ENCODE measurements at places on chromosomes 7 and 10. TPM values are rescaled to one million over a fixed set of nuclear protein-coding genes. Genes with fewer than 3 reads are reported as not detected.
A peak's percentile ranks its signal among the peaks of the same experiment; 100 is the strongest.

The VSIR gene
- total RNA-seq, result 18.8 TPM

DNA sequence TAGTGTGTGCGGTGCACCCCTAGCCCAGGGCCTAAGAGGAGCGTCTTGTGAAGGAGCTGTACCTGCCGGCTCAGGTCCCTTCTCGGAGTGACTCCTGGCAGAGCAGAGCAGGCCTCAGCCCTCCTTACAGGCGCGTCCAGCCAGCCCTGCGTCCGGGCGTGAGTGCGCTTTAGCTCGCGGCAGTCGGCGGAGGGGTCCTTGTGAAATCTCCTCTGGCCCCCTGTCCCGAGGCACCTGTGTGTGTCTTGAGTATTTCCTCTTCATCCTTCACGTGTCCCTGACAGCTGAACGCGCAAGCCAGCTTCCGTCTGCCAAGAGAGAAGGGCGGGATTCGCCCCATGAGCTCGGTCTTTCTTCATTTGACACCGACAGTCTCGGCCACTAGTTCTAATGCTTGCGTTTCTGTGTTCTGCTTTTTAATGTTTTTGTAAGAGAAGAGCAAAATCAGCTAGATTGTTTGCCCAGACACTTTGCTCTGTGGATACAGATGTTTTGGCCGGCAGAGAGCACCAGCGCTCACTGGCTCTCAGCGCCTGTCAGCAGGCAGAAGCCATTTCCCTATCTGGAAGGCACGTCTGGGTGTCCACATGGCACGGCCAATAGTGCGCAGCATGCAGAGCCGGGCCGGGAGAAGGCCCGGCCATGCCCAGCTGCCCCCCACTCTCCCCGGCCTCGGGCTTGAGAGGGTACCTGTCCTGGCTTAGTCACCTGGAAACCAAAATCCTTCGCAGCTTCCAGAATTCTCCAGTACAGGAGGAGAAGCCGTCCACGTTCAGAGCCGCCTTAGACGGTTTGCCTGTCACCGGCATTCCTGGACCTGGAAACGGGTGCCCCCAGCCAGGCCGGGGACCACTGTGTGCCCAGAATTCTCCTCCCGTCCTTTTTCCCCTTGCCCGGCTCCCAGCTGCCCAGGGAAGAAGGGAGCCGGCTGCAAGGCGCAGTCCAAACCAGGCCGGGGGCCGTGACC lies 7.0 kb downstream of the GET4 start:
- peak; percentile 32 for DNase-seq

The CNPY1 gene
- not detected for total RNA-seq

The ITGB8 gene
- 1.3 TPM for total RNA-seq

The ADAM22 gene
- 0.29 TPM for total RNA-seq
